IMR-90 (cell line): ENCODE measurements at places on chromosomes 13 and 19. TPM values are rescaled to one million over a fixed set of nuclear protein-coding genes. Genes with fewer than 3 reads are reported as not detected.
A peak's percentile ranks its signal among the peaks of the same experiment; 100 is the strongest.

DNA sequence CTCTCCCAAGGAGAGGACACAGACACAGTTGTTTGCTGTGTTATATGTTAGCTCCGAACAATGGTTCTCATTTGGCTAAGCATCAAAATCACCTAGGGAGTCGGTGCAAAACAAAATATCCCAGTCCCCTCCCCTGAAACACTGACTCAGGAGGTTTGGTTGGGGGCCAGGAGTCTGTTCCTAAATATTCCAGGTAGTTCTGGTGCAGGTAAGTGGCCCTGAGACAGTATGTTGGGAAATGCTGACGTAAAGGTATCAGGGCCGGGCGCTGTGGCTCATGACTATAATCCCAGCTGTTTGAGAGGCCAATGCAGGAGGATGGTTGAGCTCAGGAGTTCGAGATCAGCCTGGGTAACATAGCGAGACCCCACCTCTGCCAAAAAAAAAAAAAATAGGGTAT lies 2.3 kb upstream of the MAP2K7 start:
- no peak for DNase-seq

DNA sequence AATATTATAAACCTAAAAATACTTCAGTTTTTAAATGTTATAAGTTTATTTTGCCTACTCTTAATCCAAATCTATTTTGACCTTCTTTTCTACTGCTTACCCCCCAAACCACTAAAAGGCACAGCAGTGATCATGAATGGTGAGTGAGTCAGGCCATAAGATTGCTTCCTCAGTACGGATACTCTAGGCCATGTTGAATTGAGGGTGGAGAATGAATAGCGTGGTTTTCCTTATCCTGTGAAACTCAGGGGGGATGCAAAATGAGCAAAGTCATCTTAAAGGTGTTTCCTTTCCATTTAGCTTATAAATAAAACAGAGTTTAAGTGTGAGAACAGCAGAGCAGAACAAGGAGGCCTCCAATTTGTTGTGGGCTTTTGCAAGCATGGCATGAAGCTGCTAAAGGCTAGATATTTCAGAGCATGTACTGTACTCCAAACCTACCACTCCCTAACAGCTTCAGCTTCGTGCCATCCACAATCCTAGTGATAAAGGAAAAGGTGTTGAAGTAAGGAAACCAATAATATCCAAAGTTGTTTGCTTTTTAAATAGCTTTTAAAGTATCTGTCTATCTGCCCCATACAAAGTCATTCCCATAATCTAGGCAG lies 25.0 kb downstream of the SERPINE3 start:
- DNase-seq, result peak; percentile 79

DNA sequence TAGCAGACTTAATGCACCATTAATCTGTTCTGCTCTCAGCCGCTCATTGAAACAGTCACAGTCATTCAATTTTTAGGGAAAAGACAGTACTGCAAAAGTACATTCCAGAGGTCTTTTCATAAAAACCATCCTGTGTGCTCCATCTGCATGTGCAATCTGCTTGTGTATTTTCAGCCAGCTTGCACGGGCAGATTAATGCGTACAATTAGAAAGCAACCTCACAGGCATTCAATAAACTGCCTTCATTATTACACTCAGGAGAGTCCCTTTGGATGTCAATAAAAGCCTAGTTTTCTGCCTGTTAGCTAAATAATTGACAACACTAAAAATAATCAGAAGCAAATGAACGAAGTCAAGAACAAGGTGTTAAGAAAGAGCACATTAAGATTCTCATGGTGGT lies 41.9 kb downstream of the EPSTI1 start:
- DNase-seq, result no peak

DNA sequence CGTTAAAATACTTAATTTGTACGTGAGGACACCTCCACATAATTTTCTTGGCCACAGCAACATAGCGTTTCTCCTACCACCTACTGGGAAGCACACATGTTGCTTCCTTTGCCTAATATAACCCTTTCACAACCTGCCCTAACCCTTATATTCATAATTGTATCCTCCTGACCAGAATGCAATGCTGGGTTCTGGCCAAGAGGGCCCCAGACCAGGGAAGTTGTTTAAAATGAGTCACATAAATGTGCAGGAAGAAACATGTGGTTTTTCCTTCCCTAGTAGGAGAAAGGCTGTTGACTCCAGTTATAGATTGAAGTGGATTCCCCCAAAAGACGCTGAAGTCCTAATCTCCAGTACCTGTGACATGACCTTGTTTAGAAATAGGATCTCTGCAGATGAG lies 187.3 kb downstream of the NUFIP1 start:
- DNase-seq, result peak; percentile 89

DNA sequence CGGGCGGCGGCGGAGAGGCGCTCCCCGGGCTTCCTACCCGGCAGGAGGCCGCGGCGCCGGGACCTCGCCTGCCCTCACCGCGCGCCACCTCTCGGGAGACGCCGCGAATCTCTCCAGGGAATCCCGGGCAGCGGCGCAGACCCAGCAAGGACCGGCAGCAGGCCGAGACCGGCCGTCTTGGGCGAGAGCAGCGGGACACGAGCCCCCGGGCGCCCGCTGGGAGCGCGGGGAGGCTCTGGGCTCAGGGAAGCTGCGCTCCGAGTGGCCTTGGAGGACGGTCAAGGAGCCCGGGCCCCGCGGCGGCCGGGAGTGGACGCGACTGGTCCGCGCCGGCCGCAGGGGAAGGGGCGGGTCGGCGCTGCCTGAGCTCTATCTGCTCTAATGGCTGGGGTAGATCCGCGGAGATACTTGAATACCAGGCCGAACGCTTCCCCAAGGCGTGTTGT lies 14.7 kb downstream of the CDX2 start:
- DNase-seq, result no peak

DNA sequence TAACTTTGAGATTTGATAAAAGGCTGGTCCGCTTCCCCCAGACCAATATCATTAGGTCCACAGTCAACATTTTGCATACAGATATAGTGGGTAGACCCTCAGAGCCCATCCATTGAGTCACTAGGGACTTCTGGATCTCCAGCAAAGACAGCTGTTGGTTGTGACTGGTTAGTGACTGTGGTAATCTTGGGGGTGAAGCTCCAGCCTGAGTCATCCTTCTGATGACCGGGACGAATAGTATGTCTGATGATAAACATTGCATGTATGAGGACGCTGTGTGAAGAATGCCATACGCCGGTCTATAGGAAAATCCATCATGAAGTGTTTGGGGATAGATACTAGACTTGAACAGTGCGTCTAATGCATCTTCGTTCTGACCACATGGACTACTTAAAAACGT lies 307.0 kb downstream of the UQCRFS1 start:
- DNase-seq, result peak; percentile 88

Gene ZNF780B
- 14.7 and 19.9 TPM in 2 replicates for total RNA-seq

Gene THSD8
- total RNA-seq, result not detected in 2 replicates

Gene PINLYP
- total RNA-seq, result 0.54 and 0.83 TPM in 2 replicates

Gene AZU1
- total RNA-seq, result not detected in 2 replicates

Gene ADAMTSL5
- 0.83 and 0.90 TPM in 2 replicates for total RNA-seq

Gene APLP1
- total RNA-seq, result 4.7 and 6.7 TPM in 2 replicates

Gene COX7A1
- total RNA-seq, result 0.54 and 1.1 TPM in 2 replicates

Gene LONP1
- total RNA-seq, result 64.2 and 70.3 TPM in 2 replicates
